Activated CD8-positive, alpha-beta memory T cell treated with anti-CD3 and anti-CD28 coated beads, Interleukin-2, amount 10 ng/mL, durations not matched to agents 7 days and 5 days (primary cell): ENCODE measurements at places on chromosomes 1 and 21.

DNA sequence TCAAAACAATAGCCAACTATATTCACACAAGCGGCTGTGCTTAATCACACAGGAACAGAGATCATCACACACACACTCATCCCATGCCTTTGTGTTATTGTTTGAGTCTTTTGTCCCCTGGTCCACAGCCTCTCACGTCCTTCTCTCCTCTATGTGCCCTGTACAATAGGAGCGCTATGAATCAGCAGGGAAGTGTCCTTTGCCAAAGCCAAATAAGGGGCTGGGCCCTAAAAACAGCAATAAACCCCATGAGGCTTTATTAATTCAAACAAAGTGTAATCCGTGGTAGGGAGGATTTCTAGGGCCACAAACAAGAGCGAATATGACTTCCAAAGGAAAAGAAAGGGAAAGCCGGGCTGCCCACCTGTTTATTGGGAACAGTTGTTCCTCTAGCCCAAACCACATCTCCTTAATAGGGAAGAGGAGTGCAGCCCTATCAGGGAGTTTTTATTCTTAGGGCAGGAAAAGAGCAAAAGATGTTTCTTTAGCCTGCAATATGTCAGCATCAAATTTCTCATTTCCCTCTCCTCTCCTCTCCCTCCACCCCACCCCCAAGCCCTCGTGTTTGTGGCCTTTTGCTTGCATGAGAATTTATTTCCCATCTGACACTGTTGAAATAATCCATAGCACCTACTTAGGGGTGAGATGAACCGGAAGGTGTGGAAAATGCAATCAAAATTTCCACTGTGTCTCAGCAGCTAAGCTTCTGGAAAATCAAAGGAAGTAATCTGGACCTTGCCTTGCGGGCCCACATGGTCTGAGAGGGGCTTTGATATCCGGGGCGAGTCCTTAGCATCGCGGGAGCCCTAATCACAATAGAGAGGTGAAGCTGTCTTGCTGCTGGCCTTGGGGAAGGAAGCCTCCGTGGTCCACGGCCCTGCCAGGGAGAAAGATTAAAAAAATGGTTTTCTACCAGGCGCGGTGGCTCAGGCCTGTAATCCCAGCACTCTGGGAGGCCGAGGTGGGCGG lies 45.3 kb upstream of the ITPKB start:
- no peak for DNase-seq

GRCh38 chr1:37574834-37575480 lies 18.2 kb downstream of the DNALI1 start:
- DNase-seq = no peak

DNA sequence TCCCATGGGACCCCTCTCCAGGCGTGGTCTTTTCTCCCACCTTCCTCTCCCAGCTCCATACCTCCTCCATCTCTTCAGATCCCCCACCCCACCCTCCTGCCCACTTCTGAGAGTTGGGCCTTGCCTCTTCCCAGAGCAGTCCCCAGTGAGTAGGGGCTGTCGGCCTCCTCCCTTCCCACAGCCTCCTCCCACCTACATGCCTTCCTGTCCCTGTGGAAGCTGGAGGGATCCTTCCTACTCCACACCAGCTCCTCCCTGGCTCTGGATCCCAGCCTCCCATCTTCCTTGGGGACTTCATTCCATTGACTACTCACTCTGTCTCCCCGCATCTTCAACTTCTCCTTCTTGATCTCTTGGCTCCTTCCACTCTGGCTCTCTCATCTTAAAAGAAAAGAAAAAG lies 24.9 kb downstream of the KCNQ4 start:
- no peak for DNase-seq

DNA sequence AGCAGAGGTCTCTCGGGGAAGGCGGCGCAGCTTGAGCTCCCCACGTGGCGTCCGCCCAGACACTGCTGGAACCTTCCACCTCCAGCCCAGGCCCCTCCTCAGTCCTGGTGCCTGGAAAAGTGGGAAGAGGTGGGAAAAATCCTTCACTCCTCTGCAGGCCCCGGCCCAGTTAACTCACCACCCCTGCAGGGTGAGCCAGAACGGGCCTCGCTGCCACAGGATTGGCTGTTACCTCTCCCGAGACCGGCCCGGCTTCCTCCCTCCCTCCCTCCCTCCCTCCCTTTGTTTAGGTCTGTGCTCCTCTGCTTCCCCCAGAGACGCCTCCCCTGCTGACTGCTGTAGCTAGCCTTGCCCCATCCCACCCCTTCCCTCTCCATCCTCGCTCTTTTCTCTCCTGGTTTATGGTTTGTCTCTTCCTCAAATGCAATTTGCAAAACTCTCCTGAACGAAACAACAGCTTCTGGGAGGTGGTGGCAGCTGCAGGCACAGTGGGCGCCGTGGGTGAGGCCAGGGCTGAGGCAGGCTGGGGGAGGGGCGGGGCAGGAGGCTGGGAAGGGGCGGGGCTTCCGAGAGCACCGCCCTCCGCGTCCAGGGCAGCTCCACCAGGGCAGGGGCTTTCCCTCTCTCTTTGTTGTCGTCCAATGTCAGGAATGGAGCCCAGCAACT lies 6.5 kb downstream of the CAPN9 start:
- no peak for DNase-seq

GRCh38 chr1:62299426-62300200 lies 19.6 kb downstream of the KANK4 start:
- no peak for DNase-seq

- no peak for DNase-seq
These were observed 15.0 kb upstream of the IL20 start for GRCh38 chr1:206850401-206850800.

GRCh38 chr1:201093962-201094361 lies 18.3 kb downstream of the CACNA1S start:
- no peak for DNase-seq

DNA sequence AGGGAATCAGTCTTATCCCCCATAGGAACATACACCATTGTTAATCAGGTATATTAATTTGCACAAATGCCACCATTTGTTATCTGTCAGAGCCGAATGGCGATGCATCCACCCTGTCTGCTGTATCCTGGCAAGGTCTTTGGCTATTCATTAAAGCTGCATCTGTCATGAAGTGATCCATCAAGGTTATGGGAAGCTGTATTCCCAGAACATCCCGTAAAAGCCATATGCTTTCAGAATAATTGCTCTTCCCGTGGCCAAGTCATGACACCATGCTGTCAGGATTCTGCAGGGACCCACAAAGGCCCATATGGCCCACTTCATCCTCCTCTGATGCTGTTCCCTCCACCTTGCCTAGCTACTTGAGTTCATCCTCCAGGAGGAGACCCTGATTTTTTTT lies 103.9 kb downstream of the RAVER2 start:
- DNase-seq = no peak

GRCh38 chr1:39631361-39632322 lies 7.8 kb downstream of the HEYL start:
- no peak for DNase-seq

GRCh38 chr1:206824331-206824730 lies 41.1 kb upstream of the IL20 start:
- DNase-seq = no peak
